Tongue (tissue), 3 donors: ENCODE measurements at places on chromosomes 7 and 10. TPM values are rescaled to one million over a fixed set of nuclear protein-coding genes. Genes with fewer than 3 reads are reported as not detected.

Gene NPY
- total RNA-seq: not detected

Gene HYAL4
- total RNA-seq: not detected

Gene CAV1
- total RNA-seq: 248 TPM

Gene CLCN1
- 3.1 TPM for total RNA-seq

Gene PLXDC2
- total RNA-seq: 54.1 TPM

Gene GRID2IP
- 0.31 TPM for total RNA-seq

Gene TAS2R3
- total RNA-seq: 5.0 TPM

Gene OR2A12
- not detected for total RNA-seq

Gene DOCK4
- 34.9 TPM for total RNA-seq

Gene PON1
- total RNA-seq: not detected

Gene ELN
- total RNA-seq: 208 TPM

Gene SFTPA1
- total RNA-seq: not detected

Gene VTI1A
- total RNA-seq: 47.2 TPM

Gene PDE1C
- total RNA-seq: 9.9 TPM

Gene TUBAL3
- total RNA-seq: 0.31 TPM

Gene DNAJB6
- 147 TPM for total RNA-seq

Gene VWC2
- 0.10 TPM for total RNA-seq

Gene GDF2
- not detected for total RNA-seq

Gene NACAD
- 5.1 TPM for total RNA-seq

Gene PTPN20
- 3.0 TPM for total RNA-seq

Gene WAC
- 97.9 TPM for total RNA-seq

Gene DBF4
- 15.9 TPM for total RNA-seq

Gene LEP
- total RNA-seq: not detected

Gene SLIT1
- 0.72 TPM for total RNA-seq

Gene OR2A42
- total RNA-seq: not detected

Gene MAGI2
- 8.0 TPM for total RNA-seq

Gene RELN
- total RNA-seq: 31.9 TPM

Gene HSPA12A
- 9.3 TPM for total RNA-seq

Gene CDHR1
- total RNA-seq: 1.3 TPM

Gene DDC
- total RNA-seq: not detected

Gene PRRT4
- total RNA-seq: 7.6 TPM

Gene STAG3
- 0.72 TPM for total RNA-seq

Gene SHTN1
- 6.4 TPM for total RNA-seq

Gene OR2A7
- total RNA-seq: 8.6 TPM

Gene TMEM184A
- 22.1 TPM for total RNA-seq

Gene IGF2BP3
- 37.7 TPM for total RNA-seq

Gene NPTX2
- total RNA-seq: 4.3 TPM

Gene PTN
- 85.1 TPM for total RNA-seq

Gene DRGX
- not detected for total RNA-seq

Gene LLCFC1
- not detected for total RNA-seq

Gene FKBP6
- total RNA-seq: not detected

Gene SLC26A3
- total RNA-seq: not detected

Gene ADARB2
- total RNA-seq: 0.10 TPM

Gene ABCC2
- 0.72 TPM for total RNA-seq

Gene POLD2
- total RNA-seq: 62.7 TPM

Gene WIPF3
- total RNA-seq: 3.4 TPM

Gene PCLO
- total RNA-seq: 2.7 TPM

Gene LRRC4
- total RNA-seq: 0.41 TPM

Gene LIPM
- total RNA-seq: not detected

Gene ZMIZ2
- total RNA-seq: 9.6 TPM

Gene TEX36
- total RNA-seq: not detected

Gene ZDHHC6
- 29.6 TPM for total RNA-seq

Gene NME8
- 0.10 TPM for total RNA-seq

Gene MARVELD1
- 24.8 TPM for total RNA-seq

Gene XPNPEP1
- total RNA-seq: 68.7 TPM

Gene ADAM22
- total RNA-seq: 16.7 TPM

Gene CRTAC1
- 2.6 TPM for total RNA-seq
